ENCODE measurements at places on chromosomes 5 and 9.

- no peak for DNase-seq
These were observed 30.3 kb upstream of the MELK start for GRCh38 chr9:36542355-36542754.

DNA sequence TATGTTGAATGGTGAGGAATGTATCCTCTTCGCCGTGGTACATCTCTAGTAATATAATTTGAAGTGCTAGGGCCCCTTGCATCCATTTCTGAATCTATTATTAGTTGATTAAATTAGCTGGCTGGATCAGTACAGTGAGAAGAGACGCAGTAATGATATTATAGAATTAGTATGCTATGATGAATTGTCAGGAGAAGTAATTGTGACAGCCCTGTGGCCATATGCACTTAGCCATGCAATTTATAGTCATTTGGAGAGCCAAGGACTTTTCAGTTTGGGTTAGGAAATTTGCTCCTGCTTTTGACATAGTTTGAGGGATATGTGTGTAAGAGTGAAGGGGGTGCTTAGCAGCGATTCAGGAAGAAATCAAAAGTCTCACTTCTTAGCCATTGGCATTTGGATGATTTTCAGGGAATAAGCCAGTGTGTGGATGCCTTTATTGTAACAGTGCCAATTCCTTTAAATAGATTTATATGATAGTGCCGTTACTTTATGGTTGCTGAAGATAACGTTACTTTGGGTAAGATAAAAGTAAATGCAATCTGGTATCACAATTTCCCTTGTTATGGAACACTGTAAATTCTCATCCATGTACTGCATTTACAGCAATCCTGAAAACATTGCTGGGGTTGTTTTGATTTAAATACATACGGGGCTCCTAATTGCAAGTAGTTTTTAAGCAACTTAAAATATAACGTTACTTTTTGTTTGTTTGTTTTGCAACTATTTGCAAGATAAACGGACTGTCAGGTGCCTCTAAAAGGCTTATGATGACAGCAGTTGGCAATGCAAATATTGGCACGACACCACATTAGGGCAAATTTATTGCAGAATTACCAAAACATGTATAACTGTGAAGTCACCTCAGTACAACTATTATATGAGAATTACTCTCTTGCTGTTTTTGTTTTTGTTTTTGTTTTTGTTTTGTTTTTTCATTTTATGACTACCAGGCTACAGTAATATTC, 875.4 kb upstream of the WWC1 start:
- no peak for DNase-seq

DNA sequence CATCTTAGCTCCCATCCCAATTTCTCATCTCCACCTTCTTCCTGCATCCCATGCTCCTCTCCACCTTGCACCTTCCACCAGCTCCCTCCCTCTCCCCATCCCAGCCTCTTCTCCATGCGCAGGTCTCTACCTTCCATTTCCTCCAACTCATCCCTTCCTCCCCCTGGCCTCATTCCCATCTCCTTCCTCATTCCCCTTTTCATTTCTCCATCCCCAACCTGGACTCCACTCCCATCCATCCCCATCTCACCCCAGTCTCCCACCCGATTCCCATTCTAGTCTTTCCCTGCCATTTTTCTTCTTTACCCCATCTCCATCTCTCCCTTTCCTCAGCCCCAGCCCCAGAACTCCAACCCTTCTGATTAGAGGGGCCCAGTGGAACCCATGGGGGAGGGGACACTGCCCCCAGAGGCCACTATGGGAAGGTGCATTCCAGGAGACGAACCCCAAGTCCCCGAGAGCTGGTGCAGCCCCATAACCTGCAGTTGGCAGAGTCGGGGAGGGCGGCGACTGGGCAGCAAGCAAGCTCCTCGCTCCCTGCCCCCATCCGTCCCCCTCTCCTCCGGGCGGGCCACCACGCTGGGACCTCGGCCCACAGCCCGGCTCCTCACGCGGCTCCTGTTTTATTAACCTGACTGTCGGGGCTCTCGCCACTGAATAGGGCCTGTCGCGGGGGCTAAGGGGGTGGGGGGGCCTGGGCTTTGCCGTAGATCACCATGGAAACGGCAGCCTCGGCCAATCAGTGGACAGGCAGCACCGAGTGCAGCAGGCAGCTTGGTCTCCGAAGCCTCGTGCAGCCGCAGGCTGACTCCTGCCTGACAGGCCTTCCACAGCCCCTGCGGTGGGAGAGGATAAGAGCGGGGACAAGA, 66.7 kb downstream of the PCDH1 start:
- DNase-seq: peak; percentile 71

GRCh38 chr5:119355244-119355638, 578 bp upstream of the TNFAIP8 start:
- DNase-seq: peak; percentile 28

DNA sequence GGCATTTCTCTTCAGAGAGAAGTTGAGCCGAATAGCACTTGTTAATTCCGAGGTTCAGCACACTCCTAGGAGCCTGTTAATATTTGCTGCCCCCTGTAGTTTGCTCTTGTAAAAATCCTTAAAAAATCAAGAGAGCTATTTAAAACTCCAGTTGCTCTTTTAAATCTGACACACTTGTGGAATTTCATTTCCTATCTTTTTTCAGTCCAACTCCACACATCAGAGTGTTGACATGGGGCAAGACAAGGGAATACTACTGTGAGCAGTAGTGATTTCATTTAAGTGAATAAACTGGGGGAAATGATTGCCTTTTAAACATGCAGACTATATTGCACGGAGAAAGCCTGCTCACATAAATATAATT, 1096.3 kb upstream of the DMAC1 start:
- peak; percentile 71 for DNase-seq
